ENCODE measurements at places on chromosomes 5 and 9.

GRCh38 chr9:113380869-113381378 is 4.1 kb upstream of the HDHD3 start:
- no peak for DNase-seq

GRCh38 chr5:178808886-178809285 is 50.9 kb upstream of the ZNF354B start:
- no peak for DNase-seq

DNA sequence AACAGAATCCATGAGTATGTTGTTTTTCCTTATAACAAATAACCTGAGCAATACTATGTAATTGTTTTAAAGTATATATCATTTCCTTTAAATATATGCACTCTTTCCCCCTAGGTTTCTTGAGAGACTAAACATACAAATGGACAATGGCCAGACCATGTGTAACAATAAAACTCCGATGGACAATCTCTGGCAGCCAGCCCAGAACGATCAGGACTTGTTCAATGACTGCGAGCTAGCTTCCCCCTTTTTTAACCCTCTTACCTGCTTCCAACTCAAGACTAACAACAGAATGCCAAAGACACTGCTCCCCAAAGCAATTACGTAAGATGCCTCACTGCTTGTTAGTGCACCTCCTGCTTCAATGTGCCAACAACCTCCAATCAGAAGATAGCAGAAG is 94.9 kb downstream of the HTR4 start:
- DNase-seq = no peak

GRCh38 chr5:125376059-125376641 is 629.7 kb upstream of the ZNF608 start:
- no peak for DNase-seq

DNA sequence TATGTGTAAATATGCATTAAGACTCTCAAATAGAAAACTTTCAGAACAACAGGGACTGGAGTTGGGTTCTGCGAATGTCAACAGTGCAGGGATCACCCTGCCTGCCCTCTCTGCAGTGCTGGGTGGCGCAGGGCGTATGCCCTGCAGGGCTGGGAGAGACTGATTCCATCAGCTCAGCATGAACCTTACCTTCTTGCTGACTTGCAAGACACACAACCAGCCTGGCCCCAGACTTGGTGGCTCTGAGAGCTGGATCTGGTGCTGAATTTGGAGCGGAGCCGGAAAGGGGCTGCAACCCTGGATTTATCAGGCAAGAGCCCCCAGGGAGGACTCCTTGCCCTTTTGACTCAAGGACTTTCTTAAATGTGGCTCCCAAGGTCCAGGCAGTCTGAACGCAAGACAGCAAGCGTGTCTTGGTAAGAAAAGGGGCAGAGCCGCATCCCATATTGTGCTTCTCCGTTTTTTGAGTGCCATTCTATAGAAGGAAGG is 376.0 kb upstream of the IRX2 start:
- no peak for DNase-seq

GRCh38 chr9:126569036-126569435 is 44.7 kb upstream of the LMX1B start:
- peak; percentile 84 for DNase-seq

DNA sequence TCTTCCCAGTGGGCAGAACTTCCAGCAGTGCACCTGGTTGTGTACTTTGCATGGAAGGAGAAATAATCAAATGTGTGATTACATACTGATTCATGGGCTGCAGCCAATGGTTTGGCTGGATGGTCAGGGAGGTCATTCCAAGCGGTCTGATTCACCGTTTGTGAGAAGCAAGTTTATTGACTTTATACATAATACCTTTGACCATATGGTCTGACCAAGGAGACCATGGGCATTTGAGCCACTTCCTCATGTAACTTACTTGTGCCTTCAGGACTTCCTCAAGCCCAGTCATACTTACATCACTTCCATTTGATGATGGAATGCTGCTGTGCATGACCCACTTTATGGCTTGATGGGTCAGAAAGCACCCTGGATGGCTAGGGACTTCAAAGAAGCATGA is 41.1 kb downstream of the DAP start:
- DNase-seq = peak; percentile 46

- DNase-seq = peak; percentile 11
These were observed 2.6 kb upstream of the PSIP1 start for GRCh38 chr9:15513335-15513734.

DNA sequence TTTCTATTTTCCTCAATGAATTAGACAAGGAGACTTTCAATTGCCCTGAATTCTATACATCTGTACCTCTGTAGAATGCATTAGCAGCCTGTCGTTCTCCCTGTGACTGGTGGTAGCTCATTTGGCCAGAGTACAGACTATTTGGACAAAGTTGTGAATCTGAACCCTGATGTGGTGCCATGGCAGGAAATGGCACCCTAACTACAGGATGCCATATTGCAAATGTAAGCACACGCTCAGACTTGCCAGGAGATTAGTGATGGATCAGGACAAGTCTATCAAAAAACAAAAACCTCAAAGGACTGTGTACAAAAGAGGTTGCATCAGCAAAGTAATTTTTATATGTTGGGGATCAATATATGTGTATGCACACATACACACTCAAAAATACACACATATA is 58.3 kb downstream of the SVEP1 start:
- no peak for DNase-seq

GRCh38 chr5:6827526-6828219 is 114.4 kb downstream of the TENT4A start:
- DNase-seq = no peak

DNA sequence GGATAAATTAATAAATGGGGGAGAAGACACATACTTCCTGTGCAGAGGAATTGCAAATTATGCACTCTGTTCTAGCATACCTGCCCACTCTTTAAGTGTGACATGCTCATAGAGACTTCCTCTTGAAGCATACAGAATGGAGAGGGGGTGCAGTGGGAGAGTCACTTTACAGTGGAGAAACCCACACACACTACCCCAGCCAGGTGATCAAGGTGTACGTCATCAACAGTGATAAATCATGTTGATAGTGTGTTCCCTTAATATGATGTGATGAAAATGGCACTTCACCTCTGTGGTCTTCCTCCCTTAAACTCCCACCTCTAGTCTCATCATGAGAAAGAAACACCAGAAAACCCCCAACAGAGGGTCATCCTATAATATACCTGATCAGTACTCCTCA is 110.0 kb downstream of the SH3GL2 start:
- DNase-seq = no peak

GRCh38 chr5:79924936-79925893 is 65.8 kb downstream of the MTX3 start:
- DNase-seq = no peak

GRCh38 chr9:120431268-120431667 is 148.7 kb downstream of the CDK5RAP2 start:
- DNase-seq = no peak

GRCh38 chr9:84668196-84669012 is 1.1 kb upstream of the NTRK2 start:
- peak; percentile 83 for DNase-seq

DNA sequence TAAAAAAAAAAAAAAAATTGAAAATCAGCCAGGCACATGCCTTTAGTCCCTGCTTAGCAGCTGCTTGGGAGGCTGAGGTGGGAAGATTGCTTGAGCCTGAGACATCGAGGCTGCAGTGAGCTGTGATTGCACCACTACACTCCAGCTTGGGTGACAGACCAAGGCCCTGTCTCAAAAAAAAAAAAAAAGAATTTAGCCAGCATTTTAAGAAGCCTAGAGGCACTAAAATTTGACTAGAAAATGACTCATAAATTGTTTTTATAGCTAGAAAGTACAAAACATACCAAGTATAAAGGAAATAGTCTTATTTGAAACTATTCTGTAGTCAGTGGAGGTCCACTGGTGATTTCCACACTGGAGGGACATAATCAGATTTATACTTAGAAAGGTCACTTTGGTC is 17.5 kb downstream of the LRRC70 start:
- no peak for DNase-seq

DNA sequence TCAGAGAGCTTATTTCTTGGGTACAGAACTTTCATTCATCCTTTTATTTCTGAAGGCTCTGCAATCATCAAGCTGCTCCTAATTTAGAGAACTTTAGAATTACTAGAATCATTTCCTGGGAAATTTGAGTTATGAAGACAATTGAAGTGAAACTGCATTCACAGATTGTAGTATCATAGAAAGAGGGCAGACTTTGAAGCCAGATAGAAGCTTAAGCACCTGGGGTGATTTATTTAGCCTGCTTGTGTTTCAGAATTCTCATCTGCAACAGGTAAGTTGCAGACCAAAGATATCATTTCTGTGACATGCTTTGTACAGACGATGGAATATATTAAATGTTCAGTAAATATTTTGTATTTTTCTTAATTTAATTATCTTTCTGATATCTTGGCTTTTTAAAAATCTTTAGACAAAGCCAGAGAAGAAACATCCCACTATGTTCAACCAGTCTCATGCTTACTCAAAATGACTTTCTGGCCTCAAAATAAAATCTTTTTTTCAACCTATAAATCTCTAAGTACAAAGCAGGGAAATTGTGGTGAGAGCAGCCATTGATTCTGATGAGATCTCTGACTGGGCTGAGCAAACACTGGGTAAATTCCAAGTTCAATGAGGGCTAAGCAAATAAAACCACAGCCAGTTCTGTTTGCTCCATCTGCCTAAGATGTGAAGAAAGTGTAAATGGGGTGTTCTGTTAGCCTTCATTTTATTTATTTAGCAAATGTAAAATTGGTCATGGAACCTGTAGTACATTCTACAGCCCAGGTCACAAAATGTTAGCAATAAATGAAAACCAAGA is 264.7 kb upstream of the CCNG1 start:
- DNase-seq = no peak

GRCh38 chr5:176742246-176743105 is 67.9 kb upstream of the UNC5A start:
- no peak for DNase-seq

GRCh38 chr5:120512791-120513650 is 48.9 kb downstream of the PRR16 start:
- no peak for DNase-seq

DNA sequence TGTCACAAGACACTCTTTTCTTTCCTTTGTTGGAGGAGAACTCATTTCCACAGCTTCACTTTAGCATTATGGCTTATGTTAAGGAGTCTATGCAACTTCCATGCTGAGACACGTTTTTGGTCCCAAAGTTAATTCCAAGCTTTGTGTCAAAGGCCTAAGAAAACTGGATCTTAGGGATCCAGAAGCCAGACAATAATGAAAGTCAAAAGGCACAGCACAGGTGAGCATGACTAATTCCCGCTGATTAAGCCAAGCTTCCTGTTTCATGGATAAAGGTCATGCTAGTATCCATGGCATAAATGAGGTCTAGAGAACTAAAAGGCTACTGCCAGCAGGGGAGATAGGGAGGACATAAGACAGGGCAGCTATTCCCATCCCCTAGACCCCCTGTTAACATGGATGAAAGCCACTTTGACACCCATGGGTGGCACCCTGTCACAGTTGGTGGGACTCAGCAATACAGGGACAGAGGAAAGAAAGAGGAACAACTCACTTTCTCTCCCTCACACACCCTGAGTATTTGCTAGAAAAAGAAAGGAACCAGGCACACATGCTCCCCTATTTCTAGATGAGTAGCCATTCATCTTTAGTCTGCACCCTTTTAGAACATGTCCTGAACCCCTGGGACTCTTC is 438.1 kb upstream of the CDH9 start:
- DNase-seq = no peak

DNA sequence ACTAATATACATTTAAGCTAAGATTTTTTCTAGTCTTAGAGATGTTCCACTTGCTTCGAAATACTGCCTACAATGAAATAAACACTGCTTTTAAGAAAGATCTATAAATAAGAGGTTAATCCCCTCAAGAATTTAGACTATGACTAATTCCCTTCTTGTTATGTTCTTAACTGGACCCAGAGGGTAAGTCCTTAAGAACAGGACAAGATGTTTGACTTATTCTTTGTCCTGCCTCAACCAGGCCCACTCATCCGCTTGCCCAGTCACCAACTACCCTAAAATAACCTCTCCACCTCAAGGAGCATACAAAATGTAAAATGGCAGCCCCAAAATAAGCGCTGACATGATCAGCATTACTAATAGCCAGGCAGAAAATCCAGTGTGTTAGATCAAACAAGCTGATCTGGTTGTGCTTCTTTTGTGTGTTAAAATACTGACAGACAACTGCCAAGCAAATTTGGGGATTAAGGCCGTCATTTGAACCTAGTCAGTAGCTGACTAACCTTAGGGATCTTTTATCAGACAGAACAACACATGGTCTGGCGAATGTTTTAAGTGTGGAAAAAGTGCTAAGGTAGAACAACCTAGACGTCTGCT is 93.7 kb upstream of the SMC5 start:
- no peak for DNase-seq

- no peak for DNase-seq
These were observed 95.3 kb upstream of the VLDLR start for GRCh38 chr9:2526071-2526828.

- DNase-seq = no peak
These were observed 140.1 kb downstream of the FGF1 start for GRCh38 chr5:142545650-142546322.
